T-helper 2 cell treated with Interferon-gamma antibody and Interleukin-4, amounts not matched to agents 5 μg/mL and 100 μg/mL, for 36 hours (primary cell): ENCODE measurements at places on chromosomes 6 and 20.

- no peak for DNase-seq
- H3K27ac ChIP-seq = no peak overlapping the region
- H3K27me3 ChIP-seq = peaks cover 18% of the 10 kb centered on the region
- no peak overlapping the region for H3K4me3 ChIP-seq
- H3K36me3 ChIP-seq = no peaks in the 10 kb centered on the region
These were observed 23.4 kb upstream of the KCNG1 start for GRCh38 chr20:51046021-51046985.

GRCh38 chr6:99017150-99017549, 69.4 kb upstream of the FBXL4 start:
- H3K27me3 ChIP-seq = peaks cover 4% of the 10 kb centered on the region
- H3K36me3 ChIP-seq = no peaks in the 10 kb centered on the region
- no peak for DNase-seq
- no peak overlapping the region for H3K27ac ChIP-seq
- H3K4me1 ChIP-seq = peaks cover 5% of the 10 kb centered on the region

GRCh38 chr6:36815962-36816735, 23.1 kb downstream of the CPNE5 start:
- no peak for DNase-seq
- no peaks in the 10 kb centered on the region for H3K36me3 ChIP-seq
- peaks cover 13% of the 10 kb centered on the region for H3K27me3 ChIP-seq
- H3K27ac ChIP-seq = no peak overlapping the region
- no peaks in the 10 kb centered on the region for H3K4me1 ChIP-seq
- no peak overlapping the region for H3K4me3 ChIP-seq

GRCh38 chr6:154951345-154952200, 43.5 kb upstream of the TIAM2 start:
- H3K36me3 ChIP-seq = peaks cover 7% of the 10 kb centered on the region
- no peak for DNase-seq
- no peaks in the 10 kb centered on the region for H3K27me3 ChIP-seq
- H3K4me3 ChIP-seq = peak overlapping the region; percentile 2
- H3K27ac ChIP-seq = peak overlapping the region; percentile 55
- peaks cover 9% of the 10 kb centered on the region for H3K4me1 ChIP-seq

- H3K27me3 ChIP-seq = no peaks in the 10 kb centered on the region
- no peak for DNase-seq
- H3K4me1 ChIP-seq = peaks cover 75% of the 10 kb centered on the region
- peak overlapping the region; percentile 94 for H3K27ac ChIP-seq
These were observed 9.5 kb downstream of the MBOAT1 start for GRCh38 chr6:20202699-20203302.

DNA sequence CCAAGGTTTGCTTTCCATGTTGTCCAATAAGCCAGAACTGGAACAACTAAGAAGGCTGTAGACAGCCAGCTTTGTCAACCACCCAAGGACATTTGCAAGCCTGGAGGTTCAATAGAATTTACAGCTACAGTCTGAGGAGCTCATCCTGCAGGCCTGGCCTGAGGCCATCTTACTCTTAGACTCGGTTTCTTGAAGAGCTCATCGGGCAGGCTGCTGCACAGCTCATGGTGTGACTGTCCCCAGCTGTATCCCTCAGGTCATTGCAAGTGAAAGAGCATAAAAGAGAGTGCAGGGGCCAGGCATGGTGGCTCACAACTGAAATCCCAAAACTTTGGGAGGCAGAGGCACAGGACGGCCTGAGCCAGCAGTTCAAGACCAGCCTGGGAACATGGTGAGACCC, 96.9 kb upstream of the FOXQ1 start:
- no peak for DNase-seq
- H3K36me3 ChIP-seq = no peaks in the 10 kb centered on the region

- DNase-seq = no peak
- no peaks in the 10 kb centered on the region for H3K4me1 ChIP-seq
These were observed 24.4 kb upstream of the ID1 start for GRCh38 chr20:31580706-31581105.

GRCh38 chr6:8803181-8803760, 367.9 kb upstream of the SLC35B3 start:
- no peaks in the 10 kb centered on the region for H3K4me1 ChIP-seq
- H3K27ac ChIP-seq = no peak overlapping the region
- H3K27me3 ChIP-seq = no peaks in the 10 kb centered on the region
- H3K36me3 ChIP-seq = no peaks in the 10 kb centered on the region
- H3K4me3 ChIP-seq = no peak overlapping the region

GRCh38 chr20:58145506-58146080, 82.9 kb downstream of the ANKRD60 start:
- H3K4me3 ChIP-seq = no peak overlapping the region
- no peak overlapping the region for H3K27ac ChIP-seq
- peaks cover 7% of the 10 kb centered on the region for H3K27me3 ChIP-seq
- no peaks in the 10 kb centered on the region for H3K4me1 ChIP-seq

DNA sequence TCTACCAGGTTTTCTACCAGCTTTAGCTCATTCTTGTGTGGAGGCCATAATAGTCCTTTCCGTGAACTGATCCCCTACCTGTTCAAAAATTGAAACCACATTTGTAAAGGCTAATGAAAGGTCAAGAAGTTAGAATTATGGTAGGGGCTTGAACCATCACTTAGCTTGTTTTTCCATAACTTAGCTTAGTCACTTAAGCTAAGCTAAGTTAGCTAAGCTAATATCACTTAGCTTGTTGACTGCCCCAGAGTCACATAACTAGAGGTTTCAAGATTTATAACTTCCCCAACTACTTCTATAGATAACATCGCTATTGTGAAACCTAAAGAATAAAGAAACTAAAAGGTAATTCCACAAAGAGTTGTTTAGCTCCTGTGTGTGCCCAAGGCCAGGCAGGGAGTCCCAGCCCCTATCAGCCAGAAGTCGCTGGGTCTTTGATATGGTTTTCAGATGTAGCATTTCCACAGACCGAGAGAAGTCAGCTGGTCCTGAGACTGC, 131.8 kb downstream of the VEGFA start:
- H3K4me3 ChIP-seq = no peak overlapping the region
- H3K4me1 ChIP-seq = peaks cover 5% of the 10 kb centered on the region
- H3K27ac ChIP-seq = no peak overlapping the region
- no peaks in the 10 kb centered on the region for H3K36me3 ChIP-seq

DNA sequence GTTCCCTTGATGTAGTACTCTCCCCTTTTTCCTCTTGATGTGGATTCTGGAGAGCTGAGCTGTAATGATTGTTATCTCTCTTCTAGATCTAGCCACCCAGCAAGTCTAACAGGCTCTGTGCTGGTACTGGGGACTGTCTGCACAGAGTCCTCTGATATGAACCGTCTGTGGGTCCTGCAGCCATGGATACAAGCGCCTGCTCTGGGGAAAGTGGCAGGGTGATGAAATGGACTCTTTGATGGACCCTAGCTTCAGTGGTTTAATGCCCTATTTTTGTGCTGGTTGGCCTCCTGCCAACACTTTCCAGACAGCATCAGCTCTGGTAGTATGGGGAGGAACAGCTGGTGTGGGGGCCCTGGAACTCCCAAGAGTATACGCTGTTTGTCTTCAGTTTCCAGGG, 216.3 kb downstream of the ADGRG6 start:
- DNase-seq = no peak
- H3K4me3 ChIP-seq = no peak overlapping the region
- H3K27ac ChIP-seq = no peak overlapping the region
- no peaks in the 10 kb centered on the region for H3K27me3 ChIP-seq
- no peaks in the 10 kb centered on the region for H3K4me1 ChIP-seq

- no peak overlapping the region for H3K4me3 ChIP-seq
- no peak for DNase-seq
- no peak overlapping the region for H3K27ac ChIP-seq
- no peaks in the 10 kb centered on the region for H3K4me1 ChIP-seq
- no peaks in the 10 kb centered on the region for H3K27me3 ChIP-seq
These were observed 45.0 kb downstream of the FAM83B start for GRCh38 chr6:54891536-54891935.
